ENCODE measurements at places on chromosomes 6 and 20.

GRCh38 chr20:58870293-58871014, 17.9 kb downstream of the GNAS start:
- no peak for DNase-seq

DNA sequence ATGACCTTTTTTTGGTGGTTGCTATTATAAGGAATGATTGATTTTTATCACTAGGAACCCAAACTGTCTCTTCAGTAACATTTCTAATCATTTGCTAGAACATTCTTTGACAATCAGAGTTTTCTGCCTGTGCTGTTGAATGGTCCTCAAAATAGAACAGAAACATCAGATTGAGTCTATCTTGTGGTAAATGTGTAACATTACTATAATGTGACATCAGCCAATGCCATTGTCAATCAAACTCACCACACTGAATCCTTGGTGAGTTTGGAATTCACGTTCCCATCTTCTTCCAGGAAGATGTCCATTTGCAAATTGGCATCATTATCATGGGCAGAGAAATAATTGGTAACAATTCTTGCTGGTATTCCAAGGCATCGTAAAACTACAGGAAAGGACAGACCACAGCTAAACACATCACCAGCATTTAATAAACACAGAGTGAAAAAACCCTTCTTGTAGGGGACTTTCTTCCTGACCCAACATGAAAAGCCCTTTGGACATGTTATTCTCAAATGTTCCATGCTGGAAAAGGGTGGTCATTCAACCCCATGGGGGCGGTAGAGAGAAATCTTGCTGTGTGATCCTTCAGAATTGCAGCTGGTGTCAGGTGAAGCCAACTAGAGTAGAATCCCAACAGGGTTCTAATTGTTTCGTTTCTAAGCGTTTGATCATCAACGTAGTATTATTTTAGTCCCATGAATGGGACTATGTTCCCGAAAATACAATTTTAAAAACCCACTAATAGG, 98.5 kb downstream of the F13A1 start:
- DNase-seq, result no peak

- no peak for DNase-seq
These were observed 12.5 kb downstream of the ITPR3 start for GRCh38 chr6:33633462-33634158.

DNA sequence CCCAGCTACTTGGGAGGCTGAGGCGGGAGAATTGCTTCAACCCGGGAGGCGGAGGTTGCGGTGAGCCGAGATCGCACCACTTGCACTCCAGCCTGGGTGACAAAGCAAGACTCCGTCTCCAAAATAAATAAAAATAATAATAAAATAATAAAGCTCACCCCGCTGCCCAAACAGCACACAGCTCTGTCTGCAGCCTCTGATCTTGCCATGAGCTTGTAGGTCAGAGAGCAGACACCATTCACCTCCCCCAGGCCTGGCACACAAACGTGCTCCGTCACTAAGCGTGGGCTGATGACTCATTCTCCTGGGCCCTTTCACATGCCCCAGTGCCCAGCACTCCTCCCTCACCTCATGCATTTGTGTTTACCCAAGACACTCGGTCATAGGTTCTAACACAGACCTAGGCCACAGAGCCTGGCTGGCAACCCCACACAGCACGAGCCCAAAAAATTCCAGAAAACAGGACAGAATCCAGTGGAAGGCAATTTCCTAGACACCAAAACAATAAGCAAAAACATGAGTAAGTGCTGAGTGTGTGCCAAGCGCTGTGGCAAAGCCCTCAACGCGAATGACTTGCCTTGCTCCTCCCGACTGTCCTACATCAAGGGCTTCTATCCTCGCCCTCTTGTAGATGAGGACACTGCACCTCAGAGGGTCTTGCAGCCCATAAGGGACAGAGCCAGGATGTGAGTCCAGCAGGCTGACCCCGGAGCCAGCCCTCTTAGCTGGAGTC, 18.0 kb downstream of the ATP9A start:
- DNase-seq, result peak; percentile 74

DNA sequence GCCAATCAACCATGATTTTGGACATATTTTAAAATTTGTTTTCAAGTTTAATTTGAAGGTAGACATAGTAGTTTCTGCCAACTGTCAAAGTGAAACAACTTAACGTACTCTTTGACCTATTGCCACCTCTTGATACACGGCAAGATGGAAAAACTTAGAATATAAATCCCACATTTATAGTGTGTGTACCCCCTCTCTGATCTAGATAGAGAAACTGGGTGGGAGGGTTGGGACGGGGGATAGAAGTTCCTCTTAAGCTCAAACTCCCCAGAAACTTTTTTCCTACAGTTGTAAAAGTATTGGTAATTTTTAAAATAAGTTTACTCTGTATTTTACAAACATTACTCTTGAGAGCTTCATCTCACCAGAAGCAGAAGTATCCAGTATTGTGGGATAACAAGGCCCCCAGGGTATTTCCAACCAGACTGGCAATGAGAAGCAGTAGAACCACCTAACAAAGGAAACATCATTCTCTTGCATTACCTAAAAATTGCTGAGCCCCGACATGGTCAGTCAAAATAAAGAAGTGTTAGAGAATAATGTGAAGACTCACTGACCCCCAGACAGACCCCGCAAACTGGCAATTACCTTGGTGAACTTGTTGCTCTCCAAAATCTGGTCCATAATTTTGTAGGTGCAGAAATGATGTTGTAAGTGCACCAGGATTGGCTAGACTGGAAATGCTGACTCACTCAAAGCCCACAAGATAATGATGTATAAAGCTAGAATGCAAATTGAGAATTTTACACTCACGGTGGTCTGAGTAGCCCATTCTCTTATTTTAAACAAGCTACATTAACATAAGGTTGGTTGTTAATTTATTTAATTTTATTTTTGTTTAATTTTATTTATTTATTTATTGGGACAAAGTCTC, 74.7 kb upstream of the TNFAIP3 start:
- no peak for DNase-seq

- no peak for DNase-seq
These were observed 107.8 kb downstream of the UBE3D start for GRCh38 chr6:82957868-82958245.

- DNase-seq, result no peak
These were observed 6.8 kb upstream of the PI16 start for GRCh38 chr6:36947570-36948351.

DNA sequence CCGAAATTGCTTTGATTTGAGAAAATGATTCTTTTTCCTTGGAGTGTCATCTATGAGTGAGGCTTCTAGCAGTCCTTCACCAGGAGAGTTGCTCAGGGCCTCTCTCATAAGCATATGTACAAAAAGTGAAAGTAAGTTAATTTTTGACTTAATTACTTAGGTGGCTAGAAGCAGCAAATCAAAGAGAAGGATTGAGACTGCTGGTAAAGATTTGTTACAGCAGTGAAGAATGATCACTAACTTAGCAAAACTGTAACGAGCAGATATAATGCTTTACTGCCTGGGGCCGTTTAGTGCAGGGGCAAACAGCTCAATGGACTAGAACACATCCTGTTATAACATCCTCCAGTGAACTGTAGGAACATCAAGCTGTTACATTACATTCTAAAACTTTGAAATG, 167.8 kb upstream of the RIPOR2 start:
- no peak for DNase-seq

GRCh38 chr20:43539975-43540672, 18.7 kb upstream of the SGK2 start:
- no peak for DNase-seq

GRCh38 chr6:165484178-165484889, 174.9 kb upstream of the C6orf118 start:
- DNase-seq, result no peak

GRCh38 chr6:122998403-122998975, 2.5 kb downstream of the CLVS2 start:
- no peak for DNase-seq

GRCh38 chr6:21831521-21832291, 238.2 kb downstream of the SOX4 start:
- DNase-seq, result no peak

GRCh38 chr6:13695252-13695651, 16.4 kb downstream of the RANBP9 start:
- DNase-seq, result no peak

GRCh38 chr6:148962854-148963515, 216.2 kb downstream of the UST start:
- no peak for DNase-seq

DNA sequence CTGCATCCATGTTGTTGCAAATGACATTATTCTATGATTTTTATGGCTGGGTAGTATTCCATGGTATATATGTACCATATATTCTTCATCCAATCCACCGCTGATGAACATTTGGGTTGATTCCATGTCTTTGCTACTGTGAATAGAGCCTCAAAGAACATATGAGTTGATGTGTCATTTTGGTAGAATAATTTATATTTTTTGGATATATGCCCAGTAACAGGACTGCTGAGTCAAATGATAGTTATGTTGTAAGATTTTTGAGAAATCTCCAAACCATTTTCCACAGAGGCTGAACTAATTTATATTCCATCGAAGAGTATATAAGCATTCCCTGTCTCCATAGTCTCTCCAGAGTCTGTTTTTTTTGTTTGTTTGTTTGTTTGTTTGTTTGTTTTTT, 1373.5 kb downstream of the GRIK2 start:
- DNase-seq, result no peak

- DNase-seq, result no peak
These were observed 183.4 kb downstream of the ADGRG6 start for GRCh38 chr6:142485256-142485655.

- no peak for DNase-seq
These were observed 415.1 kb upstream of the MARCKS start for GRCh38 chr6:113442040-113442439.

DNA sequence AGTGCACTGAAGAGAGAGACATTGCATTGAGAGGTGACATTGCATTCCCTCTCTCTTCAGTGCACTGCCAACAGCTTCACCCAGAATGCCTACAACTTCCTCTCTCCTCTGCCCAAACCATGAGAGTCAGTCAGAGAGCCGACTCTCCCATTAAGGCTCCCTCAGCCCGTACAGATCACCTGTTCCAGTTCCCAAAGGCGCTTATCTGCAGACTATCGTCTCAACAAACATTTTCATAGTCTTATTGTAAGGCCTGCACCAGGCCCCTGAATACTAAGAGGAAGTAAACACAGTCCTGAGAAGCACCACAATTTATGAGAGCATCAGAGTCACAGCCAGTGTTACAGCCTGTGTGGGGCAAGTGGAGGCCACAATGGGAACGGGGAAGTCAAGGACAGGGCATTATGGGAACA, 53.7 kb downstream of the GFOD1 start:
- no peak for DNase-seq

- DNase-seq, result peak; percentile 42
These were observed at the start of gene QKI for GRCh38 chr6:163414117-163414945. Gene QKI (plus strand): TSS chr6:163414718. CDS start chr6:163415194, 476 bp downstream.

DNA sequence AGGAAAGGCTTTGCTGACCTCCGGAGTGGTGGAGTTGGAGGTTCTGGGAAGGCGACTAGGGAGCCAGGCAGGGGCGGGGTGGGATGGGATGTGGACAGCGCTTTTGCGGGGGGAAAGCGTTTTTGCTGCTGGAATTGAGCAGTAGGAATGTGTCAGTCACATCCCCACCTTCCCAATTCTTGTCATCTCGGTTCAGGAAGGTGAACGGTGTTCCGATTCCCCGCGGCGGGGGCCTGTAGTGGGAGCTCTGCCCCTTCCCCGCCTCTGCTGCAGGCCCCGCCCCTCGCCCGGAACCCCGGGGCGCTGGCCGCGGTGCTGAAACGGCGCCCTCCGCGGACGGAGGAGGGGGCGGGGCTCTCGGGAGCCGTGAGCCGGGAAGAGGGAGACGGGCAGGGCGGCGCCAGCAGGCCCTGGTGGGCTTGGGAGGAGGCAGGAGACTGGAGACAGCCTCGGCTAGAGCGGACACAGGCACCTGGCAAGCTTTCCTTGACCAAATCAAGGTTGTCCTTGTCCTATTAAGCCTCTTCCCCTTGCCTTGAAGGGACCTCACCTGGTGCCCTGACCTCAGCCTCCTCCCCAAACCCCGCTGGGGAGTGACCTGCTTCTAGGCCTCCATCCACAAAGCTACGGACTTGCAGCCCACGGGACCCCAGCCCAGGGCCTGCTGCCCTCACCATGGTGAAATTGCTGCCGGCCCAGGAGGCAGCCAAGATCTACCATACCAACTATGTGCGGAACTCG, at the start of gene LHFPL5:
TSS of gene LHFPL5 (plus strand) at position 357 of the 741 bp plus-strand sequence. CDS start at position 676, 319 bp downstream.
- peak; percentile 79 for DNase-seq

- no peak for DNase-seq
These were observed 329.5 kb upstream of the JAG1 start for GRCh38 chr20:11003341-11003740.

DNA sequence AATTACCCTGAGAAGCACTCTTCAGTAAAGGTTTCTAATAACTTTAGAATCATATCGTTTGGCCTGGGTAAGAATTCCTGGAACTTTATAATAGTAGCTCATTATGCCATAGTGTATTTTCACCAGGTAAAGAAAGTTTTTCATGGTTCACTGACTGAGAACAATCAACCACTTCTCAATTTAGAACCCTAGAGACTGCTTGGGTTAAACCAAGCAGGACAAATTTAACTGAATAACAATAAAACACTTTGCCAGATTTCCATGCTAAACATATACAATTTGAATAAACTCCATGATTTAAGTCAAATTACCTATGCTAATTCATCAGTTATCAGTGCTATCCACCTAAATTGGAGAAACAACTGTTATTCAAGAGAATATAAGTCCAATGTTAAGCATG, 99.4 kb downstream of the PLG start:
- DNase-seq, result no peak

DNA sequence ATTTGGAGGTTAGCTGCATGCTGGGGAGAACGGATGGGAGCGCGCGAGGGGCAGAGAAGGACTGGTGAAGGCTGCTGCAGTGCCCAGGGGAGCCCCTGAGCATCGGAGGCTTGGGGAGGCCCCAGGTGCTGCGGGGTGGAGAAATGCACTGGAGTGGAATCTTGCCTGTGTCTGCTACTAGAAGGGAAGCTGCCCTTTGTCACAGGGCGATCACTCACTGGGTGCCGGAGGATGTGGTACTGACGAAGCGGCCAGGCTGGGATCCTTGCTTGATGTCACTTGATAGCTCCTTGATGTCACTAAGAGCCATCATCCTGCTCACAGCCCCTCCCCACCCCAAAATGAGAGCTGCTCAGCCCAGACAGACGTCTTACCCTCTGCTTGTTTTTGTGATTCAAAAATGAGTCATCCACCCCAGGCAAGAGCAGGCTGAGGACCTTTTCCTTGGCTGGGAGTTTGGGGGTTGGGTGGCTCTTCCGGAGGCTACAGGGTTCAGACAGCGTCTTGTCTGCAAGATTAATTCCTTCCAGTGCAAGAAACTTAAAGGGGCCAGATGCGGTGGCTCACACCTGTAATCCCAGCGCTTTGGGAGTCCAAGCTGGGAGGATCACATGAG, 62.6 kb upstream of the PMEPA1 start:
- no peak for DNase-seq

GRCh38 chr6:53725791-53726575, 60.4 kb upstream of the KLHL31 start:
- DNase-seq, result peak; percentile 72

DNA sequence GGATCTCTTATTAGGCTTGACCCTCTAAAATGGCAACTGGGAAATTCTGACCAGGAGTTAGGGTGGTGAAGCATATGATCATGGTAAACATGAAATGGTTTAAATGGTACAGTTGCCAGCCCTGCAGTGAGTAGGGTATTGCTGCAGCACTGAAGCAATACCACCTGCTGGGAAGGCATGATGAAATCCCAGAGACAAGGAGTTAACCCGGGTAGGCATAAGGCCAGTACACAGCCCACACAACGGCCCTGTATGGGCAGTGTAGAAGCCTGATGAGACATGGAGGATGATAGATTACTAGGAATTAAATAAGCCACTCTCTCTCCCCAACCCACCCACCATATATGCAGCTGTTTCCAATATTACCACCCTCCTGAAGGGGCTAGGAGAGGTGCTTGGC, 197.4 kb upstream of the MOCS1 start:
- no peak for DNase-seq

All from NCI-H510A (cell line).